ENCODE measurements at places on chromosomes 1 and 21.

GRCh38 chr1:248696774-248697173 lies 5.8 kb downstream of the OR14I1 start:
- no peak for DNase-seq

GRCh38 chr1:188261849-188262248 lies 1433.1 kb downstream of the PLA2G4A start:
- DNase-seq, result no peak

- DNase-seq, result no peak
Measured at GRCh38 chr1:117188816-117189437, 21.8 kb downstream of the VTCN1 start.

GRCh38 chr1:226881515-226882185 lies 11.2 kb downstream of the PSEN2 start:
- DNase-seq, result no peak

DNA sequence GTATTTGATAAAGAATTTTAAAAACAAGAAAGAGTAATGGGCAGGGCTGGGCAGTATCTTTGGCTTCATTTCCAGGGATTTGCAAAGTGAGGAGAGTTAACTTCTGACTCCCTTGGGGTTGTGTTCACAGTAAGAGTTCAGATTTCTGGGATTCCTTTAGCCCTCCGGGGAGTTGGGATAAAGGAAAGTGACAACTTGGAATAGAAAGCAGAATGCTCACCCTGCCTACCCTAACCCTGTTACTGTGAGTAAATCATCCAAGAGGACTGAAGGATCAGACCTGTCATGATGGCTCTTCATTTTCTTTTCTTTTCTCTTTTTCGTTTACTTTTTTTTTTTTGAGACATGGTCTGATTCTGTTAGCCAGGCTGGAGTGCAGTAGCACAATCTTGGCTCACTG lies 76.1 kb downstream of the CACHD1 start:
- DNase-seq, result no peak
